Epithelial cell of proximal tubule (primary cell): ENCODE measurements at places on chromosomes 4 and X. TPM values are rescaled to one million over a fixed set of nuclear protein-coding genes. Genes with fewer than 3 reads are reported as not detected.
A peak's percentile ranks its signal among the peaks of the same experiment; 100 is the strongest.

- DNase-seq, result no peak
Observed at GRCh38 chr4:122012735-122013134, 60.9 kb upstream of the TRPC3 start.

GRCh38 chr4:88609387-88609786 lies 17.1 kb downstream of the HERC3 start:
- DNase-seq, result no peak

LRP2BP gene
- 0.06 and 0.14 TPM in 2 replicates for total RNA-seq

VSIG4 gene
- not detected in 2 replicates for total RNA-seq

DNA sequence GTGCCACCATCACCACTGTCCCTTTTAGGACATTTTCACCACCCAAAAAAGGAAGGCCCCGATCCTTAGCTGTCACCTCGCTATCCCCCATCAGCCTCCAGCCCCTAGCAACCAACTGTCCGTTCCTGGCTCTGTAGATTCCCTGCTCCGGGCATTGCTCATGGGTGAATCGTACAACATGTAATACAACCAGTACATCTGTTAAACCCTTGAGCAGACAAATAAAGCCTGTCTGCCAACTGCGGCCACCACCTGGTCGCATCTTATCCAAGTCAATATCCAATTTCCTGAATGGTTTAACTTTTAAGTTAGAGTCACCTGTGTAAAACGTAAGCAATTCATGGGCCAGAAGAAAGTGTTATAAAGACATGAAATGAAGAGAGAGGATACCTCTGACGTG lies 251.9 kb downstream of the AFAP1 start:
- no peak for DNase-seq

PNMA3 gene
- 0.22 and 0.69 TPM in 2 replicates for total RNA-seq

- DNase-seq, result no peak
Observed at GRCh38 chrX:150768580-150769190, 75.5 kb downstream of the MTMR1 start.

CT83 gene
- total RNA-seq, result not detected in 2 replicates

DNA sequence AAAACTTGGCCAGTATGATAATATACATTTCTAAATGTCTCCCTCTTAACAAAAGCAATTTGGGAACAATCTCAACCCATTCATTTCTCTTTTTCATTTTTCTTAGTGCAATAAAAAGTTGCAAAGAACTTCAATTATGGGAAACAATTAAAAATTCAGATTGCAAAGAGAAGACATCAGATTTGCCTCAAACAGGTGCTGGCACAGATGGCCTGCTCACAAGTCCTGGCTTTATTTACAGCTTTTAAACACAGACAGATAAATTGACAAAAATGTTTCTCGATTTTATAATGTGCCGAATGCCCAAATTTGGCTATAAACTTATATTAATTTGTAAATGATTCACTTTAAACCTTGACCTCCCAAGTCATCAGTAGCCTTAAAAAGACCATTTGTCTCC lies 28.7 kb downstream of the SLC4A4 start:
- DNase-seq, result no peak

DNA sequence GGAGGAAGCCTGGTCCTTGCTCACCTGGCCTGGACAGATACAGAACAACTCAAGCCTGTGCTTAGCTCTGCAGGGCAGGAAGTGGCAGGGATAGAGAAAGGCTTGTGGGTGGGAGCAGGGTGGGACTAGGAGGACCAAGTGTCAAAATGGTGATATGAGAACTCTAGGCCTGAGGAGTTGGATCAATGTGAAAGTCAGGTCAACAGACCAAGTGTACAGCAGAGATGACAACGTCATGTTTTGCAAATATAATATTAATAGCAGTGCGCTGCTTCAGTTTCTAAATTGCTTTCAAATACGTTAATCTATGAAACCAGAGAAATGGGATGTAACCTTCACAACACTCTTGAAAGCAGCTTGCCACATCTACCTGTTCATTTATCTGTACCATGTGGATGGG lies 114.2 kb upstream of the MAP3K15 start:
- DNase-seq, result no peak

MYOZ2 gene
- total RNA-seq, result 0.40 TPM in 1 of 2 replicates, not detected in the other

DNA sequence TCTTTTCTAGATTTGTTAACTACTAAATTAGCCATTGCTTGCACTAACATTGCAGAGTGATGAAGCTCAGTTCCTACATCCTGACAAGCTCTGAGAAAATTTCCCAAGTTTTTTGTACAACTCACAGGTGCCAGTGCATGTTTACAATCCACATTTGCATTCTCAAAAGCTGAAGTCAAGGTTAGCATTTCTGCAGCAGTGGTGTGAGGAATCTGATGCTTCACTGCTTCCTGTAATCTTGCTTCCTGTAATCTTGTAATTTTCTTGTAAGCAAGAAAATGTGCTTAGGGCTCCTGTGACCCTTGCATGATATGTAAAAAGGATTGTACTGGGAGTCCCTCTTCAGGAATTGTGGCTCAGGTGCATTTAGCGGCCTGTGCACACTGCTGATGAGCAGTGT lies 207.4 kb upstream of the CXCL13 start:
- peak; percentile 26 for DNase-seq

- DNase-seq, result peak; percentile 89
Observed at GRCh38 chr4:20464381-20464780, 212.7 kb downstream of the SLIT2 start.

GYPB gene
- not detected in 2 replicates for total RNA-seq

PLCXD1 gene
- total RNA-seq, result 12.6 and 28.7 TPM in 2 replicates

DNA sequence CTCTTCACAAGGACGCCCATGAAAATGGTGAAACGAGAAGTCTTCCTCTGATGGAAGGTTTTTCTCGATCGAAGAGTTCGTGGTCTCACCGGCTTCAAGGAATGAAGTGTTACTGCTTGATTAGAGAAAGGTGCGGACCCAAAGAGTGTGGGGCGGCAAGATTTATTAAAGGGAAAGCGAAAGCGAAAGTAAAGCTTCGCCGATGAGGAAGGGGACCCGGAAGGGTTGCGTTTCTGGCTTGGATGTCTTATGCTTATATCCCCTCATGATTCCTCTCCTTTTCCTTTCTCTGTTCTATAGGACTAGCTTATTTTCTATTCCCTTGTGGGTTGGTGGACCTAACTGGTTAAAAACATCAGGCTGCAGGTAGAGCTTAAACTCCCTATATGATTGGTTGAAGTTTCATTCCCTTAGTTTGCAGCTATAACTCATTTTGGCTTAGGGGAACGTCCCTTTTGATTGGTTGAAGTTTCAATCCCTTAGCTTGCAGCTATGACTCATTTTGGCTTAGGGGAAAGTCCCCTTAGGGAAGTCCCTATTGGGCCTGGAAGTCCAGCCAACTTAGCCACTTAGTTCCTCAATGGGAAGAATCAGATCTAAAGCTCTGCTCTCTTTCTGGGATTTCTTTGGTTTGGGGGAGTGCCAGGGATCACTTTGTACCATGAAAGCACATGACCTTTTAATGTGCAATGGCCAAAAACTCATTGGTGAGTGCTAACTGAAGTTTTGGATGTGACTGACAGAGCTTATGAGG lies 1025.0 kb upstream of the PCDH10 start:
- DNase-seq, result peak; percentile 27

- DNase-seq, result no peak
Observed at GRCh38 chr4:150570862-150571261, 11.1 kb upstream of the MAB21L2 start.

DNA sequence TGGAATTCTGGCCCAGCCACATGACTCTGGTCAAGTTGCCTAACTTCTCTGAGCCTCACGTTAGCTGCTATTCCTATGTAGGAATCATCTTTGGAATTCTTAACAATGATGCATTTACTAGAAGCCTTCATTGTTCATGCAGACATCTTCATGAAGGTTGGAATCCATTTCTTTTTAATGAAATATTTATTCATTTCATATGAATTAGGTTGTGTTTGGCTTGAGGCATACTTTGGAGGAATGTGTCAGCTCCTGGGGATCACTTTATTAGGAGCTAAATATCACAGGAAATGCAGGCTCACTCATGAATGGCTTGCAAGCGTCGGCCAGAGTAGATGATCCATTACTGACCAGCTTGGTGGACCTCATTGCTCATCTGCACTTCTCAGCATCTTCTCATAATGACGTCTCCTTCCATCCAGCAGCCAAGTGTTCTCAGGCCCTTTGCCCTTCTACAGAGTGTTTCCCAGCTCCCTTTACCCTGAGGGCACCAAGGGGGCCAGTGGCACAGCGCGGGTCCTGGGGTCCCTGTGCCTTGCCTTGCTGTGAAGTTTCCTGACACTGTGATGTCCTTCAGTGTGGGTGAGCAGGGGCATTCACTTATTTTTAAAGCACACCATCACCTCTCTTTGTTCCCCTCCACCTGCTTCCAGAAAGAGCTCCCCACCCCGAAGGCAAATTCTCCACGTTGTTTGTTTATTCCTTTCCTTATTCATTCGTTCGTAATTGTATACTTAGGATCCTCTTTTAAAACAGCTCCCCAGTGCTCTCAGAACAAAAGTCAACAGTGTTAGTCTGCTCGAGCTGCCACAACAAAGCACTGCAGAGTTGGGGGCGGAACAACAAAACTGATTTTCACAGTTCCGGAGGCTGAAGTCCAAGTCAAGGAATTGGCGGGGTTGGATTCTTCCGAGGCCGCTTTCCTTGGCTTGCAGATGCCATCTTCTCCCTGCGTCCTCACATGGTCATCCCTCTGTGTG lies 106.8 kb downstream of the STK32B start:
- DNase-seq, result no peak

GIMD1 gene
- not detected in 2 replicates for total RNA-seq

CT45A3 gene
- not detected in 2 replicates for total RNA-seq

GRCh38 chr4:82469791-82470345 lies 39.5 kb downstream of the ENOPH1 start:
- peak; percentile 39 for DNase-seq

DNA sequence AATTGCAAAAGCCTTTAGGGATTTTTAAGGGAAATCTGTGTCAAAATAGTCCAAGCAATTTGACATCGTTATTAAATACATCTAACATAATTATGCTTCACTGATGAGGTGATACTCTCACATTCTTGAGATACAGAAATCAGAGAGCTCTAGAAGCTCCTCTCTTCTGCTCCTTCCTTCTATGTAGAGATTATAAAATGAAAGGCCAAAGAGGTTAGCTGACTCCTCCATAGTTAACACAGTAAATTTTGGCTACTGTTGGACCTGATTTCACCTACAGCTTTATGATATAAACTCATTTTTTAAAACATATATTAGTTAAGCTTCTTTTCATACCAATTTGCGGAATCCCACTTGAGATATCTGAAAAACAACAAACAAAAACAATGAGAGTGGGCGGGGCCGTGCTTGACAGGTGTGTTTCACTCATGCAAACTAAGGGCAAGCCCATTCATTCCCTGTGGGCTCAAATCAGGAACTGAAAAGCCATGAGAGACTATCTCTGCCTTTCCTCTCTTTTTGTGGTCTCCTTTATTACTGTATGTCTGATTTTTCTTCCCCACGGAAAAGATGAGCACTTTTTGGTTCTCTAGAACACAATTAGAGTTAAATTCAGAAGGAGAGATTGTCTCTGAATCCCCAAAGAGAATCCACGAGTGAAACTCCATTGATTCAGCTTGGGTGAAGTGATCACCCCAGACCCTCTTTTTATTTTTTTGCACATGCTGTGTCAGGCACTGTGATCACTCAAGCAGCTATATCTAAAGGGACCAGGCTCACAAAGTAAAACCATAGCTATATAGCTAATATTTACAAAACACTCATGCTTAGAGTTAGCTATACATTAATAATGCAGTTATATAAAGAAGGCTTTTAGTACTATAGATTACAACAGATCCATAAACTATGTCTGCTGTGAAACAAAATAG lies 566.3 kb downstream of the IL15 start:
- no peak for DNase-seq

NUDT10 gene
- 3.0 and 3.2 TPM in 2 replicates for total RNA-seq

CNGA1 gene
- total RNA-seq, result 0.87 and 2.8 TPM in 2 replicates

DNA sequence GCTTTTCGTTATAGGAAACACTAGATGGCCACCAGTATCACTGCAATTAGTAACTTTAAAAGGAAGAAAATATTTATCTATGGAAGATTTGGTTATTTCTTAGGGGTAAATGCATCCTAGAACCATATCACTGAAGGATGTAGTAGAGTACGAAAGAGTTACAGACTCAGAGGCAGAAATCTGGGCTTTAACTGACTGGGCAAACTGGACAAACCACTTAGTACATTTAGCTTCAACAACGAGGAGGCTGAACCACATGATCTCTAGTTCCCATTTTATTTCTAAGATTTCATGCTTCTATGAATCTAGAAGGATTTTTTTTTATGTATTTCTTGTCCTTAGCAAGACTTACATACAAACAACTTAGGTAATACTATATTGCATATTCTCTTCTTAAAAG lies 93.0 kb downstream of the SMARCA5 start:
- DNase-seq, result no peak

SMIM10 gene
- 2.5 and 5.5 TPM in 2 replicates for total RNA-seq

- DNase-seq, result no peak
Observed at GRCh38 chr4:81052119-81053068, 21.9 kb downstream of the BMP3 start.

GRCh38 chr4:160117686-160118085 lies 1014.8 kb downstream of the RAPGEF2 start:
- DNase-seq, result no peak

GRCh38 chrX:50002067-50002714 lies 79.8 kb downstream of the CLCN5 start:
- no peak for DNase-seq

DNA sequence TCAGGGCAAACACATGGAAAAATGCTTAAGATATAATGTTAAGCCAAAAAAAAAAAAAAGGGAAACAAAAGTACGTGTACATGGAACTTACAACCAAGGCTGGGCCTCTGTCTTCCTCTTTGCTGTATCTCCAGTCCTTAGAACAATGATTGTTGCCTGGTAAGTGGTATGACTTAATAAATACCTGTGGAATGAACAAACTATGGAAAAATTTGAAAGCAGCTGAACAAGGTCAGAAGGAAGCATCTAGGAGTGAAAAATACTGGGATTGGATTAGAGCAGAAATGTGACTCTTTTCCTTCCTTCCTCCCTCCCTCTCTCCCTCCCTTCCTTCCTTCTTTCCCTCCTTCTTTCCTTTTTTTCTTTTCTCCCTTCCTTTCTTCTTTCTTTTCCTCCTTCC lies 54.2 kb upstream of the SMIM10 start:
- DNase-seq, result no peak

DNA sequence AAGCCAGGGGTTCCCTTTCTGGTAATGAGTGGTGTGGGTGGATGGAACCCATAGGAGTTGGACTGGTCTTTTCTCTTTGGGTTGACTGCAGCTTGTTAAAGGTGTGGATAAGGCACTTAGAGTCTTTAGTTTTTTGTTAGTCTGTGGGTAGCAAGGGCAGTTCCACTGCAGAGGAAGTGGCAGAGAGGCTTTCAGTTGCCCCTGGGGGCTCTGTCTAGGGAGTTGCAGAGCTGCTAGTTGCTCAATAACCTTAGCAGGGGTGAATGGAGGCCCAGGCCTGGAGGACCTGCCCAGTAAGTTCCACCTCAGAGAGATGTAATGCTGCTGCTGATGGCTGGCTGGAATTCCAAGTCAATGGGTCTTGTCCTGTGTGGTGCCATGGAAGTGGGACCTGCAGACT lies 282.6 kb upstream of the NDST4 start:
- DNase-seq, result no peak

DNA sequence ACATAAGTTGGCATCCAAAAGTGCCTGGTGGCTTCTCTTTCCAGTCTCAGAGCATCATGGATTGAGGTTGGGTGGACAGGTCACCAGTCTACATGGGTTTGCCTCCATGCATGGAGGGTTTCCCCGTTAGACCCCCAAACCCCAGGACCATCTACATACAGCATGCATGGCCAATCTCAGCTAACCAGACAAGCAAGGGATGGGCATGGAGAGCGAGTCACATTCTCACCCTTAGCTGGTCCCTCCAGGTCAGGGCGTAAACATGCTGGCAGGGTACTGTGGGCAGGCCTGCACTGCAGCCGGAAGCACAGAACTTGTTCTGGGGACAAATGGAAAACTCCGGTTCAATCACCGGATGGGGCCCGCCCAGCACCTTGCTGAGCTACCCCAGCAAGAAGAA lies 37.3 kb downstream of the HCCS start:
- no peak for DNase-seq
